Kidney tubule cell (primary cell): ENCODE measurements at places on chromosomes 2 and 18.

GRCh38 chr18:68177807-68178702 is 536.9 kb downstream of the TMX3 start:
- peak; percentile 51 for DNase-seq

GRCh38 chr2:28413152-28413898 is 20.7 kb downstream of the FOSL2 start:
- peak; percentile 52 for DNase-seq

- no peak for DNase-seq
Observed at GRCh38 chr2:57107353-57107752, 923.6 kb downstream of the CCDC85A start.

GRCh38 chr2:230908595-230909191 is 16.3 kb downstream of the GPR55 start:
- DNase-seq: peak; percentile 99

DNA sequence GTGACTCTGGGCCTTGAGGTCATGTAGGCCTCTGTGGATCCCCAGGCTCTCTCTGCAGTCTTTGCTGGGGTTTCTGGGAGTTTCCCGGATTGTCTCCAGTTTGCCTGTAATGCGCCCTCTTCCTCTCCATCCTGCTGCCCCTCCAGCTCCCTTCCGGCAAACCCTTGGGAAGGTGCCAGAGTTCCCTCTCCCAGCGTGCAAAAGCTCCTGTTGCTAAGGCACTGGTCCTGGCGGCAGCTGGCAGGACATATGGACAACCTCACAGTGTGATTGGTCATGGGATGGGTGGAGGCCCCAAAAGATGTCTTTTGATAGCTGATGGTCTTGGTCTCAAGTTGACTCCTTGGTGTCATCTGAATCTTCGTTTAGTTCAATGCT is 320.1 kb downstream of the CYP26B1 start:
- no peak for DNase-seq

DNA sequence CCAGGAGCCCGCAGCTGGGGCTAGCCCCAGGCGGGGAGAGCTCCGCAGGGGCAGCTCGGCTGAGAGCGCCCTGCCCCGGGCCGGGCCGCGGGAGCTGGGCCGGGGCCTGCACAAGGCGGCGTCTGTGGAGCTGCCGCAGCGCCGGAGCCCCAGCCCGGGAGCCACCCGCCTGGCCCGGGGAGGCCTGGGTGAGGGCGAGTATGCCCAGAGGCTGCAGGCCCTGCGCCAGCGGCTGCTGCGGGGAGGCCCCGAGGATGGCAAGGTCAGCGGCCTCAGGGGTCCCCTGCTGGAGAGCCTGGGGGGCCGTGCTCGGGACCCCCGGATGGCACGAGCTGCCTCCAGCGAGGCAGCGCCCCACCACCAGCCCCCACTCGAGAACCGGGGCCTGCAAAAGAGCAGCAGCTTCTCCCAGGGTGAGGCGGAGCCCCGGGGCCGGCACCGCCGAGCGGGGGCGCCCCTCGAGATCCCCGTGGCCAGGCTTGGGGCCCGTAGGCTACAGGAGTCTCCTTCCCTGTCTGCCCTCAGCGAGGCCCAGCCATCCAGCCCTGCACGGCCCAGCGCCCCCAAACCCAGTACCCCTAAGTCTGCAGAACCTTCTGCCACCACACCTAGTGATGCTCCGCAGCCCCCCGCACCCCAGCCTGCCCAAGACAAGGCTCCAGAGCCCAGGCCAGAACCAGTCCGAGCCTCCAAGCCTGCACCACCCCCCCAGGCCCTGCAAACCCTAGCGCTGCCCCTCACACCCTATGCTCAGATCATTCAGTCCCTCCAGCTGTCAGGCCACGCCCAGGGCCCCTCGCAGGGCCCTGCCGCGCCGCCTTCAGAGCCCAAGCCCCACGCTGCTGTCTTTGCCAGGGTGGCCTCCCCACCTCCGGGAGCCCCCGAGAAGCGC is 15.0 kb upstream of the GMPPA start:
- no peak for DNase-seq

GRCh38 chr2:9832586-9832985 is 10.7 kb upstream of the TAF1B start:
- DNase-seq: no peak

DNA sequence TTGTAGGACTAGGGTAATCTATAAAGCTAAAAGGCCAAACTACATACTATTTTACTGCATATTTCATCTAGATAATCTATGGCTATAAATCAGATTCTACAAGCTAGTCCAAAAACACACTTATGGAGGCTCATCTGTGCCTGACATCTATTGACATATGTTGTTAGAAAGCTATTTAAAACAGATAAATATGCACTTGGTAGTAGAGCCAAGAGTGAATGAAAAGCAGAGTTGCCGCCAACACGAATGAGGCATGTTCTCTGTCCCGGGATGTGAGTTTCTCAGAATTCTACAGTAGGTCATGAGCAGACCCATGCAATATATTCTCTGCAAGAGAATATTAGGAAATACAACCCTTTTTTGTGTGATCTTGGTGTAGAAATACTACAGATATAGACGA is 66.7 kb upstream of the LPIN2 start:
- DNase-seq: no peak

GRCh38 chr2:148643421-148643820 is 1.1 kb upstream of the EPC2 start:
- DNase-seq: no peak

DNA sequence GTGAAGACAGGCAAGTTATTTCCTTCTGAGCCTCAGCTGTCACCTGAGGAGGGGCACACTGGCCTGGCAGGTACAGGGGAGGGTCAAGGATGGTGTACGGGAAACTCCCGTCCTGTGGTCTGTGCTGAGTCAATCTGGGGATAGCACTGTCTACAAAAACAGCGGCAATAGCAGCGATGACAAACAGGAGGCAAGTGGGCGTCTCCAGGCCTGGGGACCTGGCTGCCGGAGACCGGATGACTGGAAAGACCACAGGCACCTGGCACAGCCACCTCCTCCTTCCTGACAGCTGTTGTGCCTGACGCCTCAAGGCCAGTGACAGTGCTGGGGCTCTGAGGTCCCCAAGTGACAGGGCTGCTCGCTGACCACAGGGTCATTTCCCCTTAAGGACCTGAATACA is 202.1 kb upstream of the HS6ST1 start:
- DNase-seq: peak; percentile 4

GRCh38 chr2:235382601-235383000 is 111.2 kb upstream of the AGAP1 start:
- no peak for DNase-seq

GRCh38 chr2:39728941-39729351 is 50.1 kb downstream of the THUMPD2 start:
- peak; percentile 45 for DNase-seq

- DNase-seq: no peak
Observed at GRCh38 chr2:25424426-25425028, 82.8 kb upstream of the DNMT3A start.

DNA sequence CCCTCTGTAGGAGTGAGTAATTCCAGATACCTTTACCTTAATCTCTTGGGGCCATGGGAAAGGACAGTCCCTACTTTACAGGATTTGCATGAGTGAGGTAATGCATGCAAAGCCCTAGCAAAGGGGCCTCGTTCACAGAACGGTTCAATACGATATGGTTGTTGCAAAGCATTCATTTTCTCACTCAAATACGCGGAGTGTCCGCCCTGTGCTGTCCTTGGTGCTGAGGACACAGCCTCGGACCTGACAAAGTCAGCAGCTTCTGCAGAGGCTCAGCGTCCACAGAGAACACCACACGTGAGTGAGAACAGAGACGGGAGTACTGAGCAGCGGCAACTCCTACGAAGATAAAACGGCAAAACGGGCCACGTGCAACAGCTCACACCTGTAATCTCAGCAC is 125.7 kb downstream of the EIPR1 start:
- DNase-seq: no peak

- DNase-seq: no peak
Observed at GRCh38 chr2:85976106-85976920, 87.5 kb upstream of the ST3GAL5 start.

GRCh38 chr2:239368906-239369552 is 31.8 kb downstream of the HDAC4 start:
- DNase-seq: no peak

- no peak for DNase-seq
Observed at GRCh38 chr18:8833480-8833879, 128.1 kb downstream of the MTCL1 start.

DNA sequence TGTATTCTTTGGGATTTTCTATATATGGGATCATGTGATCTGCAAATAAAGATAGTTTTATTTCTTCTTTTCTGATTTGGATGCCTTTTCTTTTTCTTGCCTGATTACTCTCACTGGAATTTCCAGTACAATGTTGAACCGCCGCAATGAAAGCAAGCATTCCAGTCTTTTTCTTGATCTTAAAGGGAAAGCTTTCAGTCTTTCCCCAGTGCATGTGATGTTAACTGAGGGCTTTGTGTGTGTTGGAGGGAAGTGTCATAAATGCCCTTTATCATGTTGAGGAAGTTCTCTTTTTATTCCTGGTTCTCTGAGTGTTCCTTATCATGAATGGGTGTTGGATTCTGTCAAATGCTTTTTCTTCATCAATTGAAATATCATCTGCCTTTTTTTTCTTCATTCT is 16.9 kb upstream of the CYBRD1 start:
- no peak for DNase-seq

DNA sequence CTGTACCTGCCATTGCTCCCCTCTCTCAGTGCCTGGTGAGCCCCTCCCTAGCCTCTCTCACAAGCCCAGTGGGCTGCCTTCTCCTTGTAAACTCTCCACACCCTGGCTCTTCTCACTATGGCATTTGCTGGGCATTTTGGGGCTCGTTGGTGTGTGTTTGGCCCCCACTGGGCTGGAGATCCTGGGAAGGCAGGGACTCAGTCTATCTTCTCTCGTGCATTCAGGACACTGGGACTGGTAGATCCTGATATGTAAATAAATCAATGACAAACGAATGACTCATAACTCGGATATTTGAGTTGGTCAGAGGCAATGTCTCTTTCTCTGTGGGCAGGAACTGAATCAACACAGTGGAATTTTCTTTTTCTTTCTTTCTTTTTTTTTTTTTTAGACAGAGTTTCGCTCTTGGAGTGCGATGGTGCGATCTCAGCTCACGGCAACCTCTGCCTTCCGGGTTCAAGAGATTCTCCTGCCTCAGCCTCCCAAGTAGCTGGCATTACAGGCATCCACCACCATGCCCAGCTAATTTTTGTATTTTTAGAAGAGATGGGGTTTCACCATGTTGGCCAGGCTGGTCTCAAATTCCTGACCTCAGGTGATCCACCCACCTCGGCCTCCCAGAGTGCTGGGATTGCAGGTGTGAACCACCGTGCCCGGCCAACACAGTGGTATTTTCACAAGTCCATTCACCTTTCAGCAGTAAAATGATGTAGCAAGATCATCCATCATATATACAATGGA is 144.6 kb upstream of the SPRED2 start:
- peak; percentile 97 for DNase-seq

GRCh38 chr2:172943539-172943938 is 132.1 kb upstream of the MAP3K20 start:
- no peak for DNase-seq

- DNase-seq: no peak
Observed at GRCh38 chr2:136381722-136382633, 264.0 kb upstream of the CXCR4 start.

- DNase-seq: peak; percentile 50
Observed at GRCh38 chr2:881204-881918, 69.3 kb upstream of the SNTG2 start.

GRCh38 chr2:112880696-112881095 is 30.3 kb upstream of the IL37 start:
- DNase-seq: no peak

DNA sequence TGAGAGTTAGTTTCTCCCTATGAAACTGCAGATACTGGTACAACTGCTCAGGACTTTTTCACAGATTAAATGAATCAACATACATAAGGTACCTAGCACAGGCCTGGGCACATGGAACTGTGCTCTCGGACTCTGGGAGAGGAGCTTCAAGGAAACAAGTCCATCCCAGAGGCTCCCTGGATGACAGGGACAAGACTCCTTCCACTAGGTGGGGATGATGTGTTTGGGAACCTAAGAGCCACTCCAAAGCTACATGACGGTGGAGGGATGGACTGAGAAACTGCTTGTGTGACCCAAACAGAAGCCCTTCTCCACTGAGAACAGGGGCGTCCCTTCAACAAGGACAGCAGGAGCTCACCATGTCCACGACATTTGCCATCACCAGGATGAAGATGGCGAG is 37.1 kb downstream of the CENPO start:
- DNase-seq: no peak

DNA sequence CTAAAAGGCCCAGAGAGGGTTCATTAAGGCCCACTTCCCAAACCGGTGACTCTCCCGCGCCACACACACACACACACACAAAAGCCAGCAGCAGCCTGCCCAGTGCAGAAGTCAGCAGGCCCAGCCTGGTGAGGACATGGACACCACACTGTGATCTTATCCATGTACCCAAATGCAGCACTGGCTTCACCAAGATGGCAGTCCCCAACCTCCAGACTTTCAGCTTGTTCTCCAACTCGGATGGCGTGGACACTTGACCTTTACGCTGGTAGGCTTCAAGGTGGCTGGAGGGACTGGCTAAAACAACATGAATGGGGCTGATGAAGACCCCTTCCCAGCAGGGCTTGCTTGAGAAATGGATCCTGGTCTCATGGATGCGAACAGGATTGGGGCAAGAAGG is 50.4 kb downstream of the TNS1 start:
- no peak for DNase-seq

DNA sequence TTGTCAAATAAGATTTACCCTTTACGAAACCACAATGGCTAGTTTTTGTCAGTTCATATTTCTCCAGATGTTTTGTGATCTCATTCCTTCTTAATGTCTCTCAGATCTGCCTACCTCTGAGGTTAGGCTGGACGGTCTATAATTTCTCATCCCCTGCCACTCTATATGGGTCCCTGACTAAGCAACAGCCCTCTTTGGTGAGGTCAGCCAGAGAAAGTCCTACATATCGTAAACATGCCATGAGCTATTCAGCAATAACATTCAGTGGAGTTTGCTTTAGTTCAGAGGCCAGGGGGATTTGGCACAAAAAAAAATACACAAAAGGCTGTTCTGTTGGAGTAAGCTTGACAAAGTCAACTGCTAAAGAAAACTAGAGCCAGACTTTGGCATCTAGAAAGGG is 192.1 kb upstream of the NCKAP5 start:
- no peak for DNase-seq

DNA sequence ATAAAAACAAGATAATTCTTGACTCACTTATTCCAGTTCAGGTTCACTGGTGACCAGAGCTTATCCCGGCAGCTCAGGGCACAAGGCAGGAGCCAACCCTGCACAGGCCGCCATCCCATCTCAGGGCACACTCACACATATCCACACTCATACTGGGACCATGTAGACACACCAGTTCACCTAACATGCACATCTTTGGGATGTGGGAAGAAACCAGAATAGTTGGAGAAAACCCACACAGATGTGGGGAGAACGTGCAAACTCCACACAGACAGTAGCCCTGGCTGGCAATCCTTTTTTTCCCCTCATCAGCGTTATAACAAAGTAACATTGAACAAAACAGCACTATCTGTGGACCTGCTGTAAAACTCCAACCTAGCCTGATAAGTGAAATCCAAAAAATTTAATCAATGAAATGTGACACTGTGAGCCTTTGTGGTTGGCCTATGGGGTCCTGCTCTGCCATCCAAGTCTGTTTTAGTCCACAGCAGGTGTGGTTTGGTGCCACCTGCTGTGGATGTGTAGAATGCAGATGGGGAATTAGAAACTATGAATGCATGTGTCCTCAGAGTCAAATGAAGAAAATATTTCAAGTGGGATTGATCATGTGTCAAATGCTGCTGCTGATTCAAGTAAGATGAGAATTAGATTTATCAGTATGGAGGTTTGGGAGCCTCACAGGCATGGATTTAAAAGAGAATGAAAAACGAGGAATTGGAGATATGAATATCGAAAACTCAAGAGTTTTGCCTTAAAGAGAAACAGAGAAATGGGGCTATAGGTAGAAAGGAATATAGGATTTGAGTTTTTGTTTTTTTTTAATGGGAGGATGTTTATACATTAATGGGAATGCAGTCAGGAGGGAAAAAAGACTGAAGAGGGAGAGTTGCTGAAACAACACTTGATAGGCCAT is 47.0 kb downstream of the UGP2 start:
- DNase-seq: peak; percentile 60
